H54 (cell line): ENCODE measurements at places on chromosomes 1 and 21.

DNA sequence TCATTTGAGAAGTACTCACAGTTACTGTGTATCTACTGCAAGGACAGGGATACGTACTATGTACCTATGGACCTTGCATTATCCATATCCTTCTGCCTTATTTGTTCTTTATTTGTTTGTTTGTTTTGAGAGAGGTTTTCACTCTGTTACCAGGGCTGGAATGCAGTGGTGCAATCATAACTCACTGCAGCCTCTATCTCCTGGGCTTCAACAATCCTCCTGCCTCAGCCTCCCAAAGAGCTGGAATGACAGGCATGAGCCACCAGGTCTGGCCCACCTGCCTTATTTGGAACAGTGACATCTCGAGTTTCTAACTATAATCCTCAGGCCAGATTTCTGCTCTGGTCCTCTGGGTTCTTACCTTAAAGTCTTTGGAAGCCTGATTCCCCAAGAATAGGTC, 395.5 kb upstream of the PKN2 start:
- DNase-seq: no peak

DNA sequence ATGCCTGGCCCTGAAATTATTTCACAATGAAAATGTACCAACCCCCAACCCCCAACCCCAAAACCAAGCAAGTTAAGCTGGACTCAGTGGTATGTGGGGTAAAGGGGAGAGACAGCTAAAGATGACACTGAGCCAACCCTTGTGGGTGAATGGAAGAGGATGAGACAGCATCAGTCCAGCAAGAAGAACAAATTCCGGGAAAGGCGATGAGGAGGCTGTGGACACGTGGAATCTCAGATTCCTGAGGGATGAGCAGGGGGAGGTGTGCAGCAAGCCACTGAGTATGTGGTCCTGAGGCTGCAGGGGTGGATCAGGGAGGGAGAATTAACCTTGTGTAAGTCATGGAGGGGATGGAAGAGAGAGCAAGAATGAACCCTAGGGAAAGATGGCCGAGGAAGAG, 14.4 kb upstream of the ZNF362 start:
- DNase-seq: no peak

DNA sequence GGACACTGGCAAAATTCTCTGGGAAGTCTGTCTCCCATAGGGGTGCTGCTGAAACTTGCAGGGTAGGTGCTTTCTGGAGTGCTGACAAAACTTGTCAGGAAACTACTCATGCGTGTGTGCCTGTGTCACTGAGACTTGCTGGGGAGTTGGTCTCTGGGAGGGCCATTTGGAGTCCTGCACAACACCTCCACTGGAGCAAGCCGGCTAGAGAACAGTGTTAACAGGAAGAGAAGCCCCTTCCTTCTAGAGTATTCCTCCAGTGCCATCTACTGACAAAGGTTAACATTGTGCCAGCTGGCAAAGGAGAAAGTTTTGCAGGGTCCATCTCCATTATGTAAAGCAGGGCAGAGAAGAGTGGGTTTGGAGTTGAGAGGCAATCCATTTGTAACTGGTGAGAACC, 30.0 kb downstream of the ZMYM4 start:
- no peak for DNase-seq

GRCh38 chr1:117709249-117709691, 103.4 kb downstream of the TENT5C start:
- no peak for DNase-seq

- DNase-seq: no peak
Measured at GRCh38 chr1:104905322-104905721, 1155.6 kb downstream of the AMY1C start.

DNA sequence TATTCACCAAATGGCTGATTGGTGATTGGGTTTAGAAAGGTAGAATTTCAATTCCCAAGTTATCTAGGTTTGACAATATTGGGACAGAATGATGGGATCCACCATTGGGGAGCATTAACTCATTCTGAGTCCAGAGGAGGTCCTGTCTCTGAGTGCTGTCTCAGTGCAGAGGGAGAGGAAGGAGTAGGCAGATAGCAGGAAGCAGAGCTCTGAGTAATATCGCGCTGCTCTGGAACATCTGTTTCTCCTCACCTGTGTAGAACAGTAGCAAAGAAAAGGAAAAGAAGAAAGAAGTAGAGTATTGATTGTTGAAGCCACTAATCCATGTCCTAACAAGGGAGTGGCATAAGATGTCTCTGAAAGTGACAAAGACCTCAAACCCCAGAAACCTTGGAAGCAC, 1657.8 kb downstream of the MRPL39 start:
- DNase-seq: no peak

- no peak for DNase-seq
Measured at GRCh38 chr1:203324105-203325025, 19.0 kb downstream of the BTG2 start.

DNA sequence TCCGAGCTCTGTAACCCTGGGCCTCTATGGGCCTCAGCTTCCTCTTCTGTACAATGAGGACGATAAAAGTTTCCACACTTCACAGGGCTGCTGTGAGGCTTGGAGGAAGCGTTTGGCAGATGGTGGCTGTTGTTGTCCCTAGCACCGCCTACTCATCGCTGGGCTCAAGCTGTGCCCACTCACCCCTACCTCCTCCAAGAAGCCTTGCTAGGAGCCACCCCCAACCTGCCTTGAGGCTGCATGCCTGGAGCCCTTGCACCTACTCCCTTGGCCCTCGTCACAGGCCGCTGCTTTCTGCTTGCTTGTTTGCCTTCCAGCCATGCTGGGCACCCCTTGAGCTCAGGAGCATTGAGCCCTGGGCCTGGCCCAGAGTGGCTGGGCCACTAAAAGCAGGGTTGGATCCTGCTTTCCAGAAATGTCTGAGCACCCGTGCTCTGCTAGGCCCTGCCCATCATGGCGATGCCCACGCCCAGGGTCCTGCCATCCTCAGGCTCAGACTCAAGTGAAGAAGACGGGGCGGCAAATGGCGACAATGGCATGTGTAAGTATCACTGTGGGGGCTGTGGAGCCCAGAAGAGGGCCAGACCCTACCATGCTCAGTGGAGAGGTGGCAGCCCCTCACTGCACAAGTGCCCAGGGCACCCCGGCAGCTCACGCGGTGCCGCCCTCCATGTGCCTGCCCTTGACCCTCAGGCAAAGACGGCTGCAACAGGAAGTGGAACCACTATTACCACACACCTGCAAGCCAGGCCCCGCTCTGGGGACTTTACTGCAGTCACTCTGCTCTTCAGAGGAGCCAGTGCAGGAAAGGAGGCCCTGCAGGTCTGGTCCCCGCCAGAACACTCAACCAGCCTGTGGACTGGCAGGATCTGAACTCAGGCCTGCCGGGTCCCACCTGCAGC, 9.5 kb downstream of the SH3BGRL3 start:
- DNase-seq: no peak

DNA sequence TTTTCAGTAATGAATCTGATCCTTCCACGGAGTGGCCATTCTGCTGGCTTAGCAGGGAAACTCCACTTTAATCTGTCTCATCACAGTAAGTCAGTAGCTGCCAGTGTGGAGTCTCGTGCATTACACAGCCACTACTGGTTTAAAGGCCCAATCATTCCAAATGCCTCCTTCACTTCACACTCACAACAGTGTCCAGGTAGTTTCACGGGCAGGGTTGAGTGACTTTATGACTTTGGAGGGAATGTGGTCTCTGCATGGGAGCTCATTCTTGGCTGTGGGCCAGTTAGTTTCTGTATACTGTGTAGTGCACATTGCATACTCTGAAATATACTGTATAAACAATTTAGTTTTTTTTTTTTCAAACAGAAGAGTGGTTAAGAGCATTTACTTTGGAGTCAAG, 34.6 kb upstream of the C1orf87 start:
- no peak for DNase-seq

GRCh38 chr1:160081261-160081936, at the start of gene KCNJ9:
KCNJ9 (plus strand) TSS chr1:160081538; CDS start chr1:160084031, 2,493 bp downstream.
- DNase-seq: no peak

GRCh38 chr1:11942280-11942679, 7.8 kb downstream of the PLOD1 start:
- no peak for DNase-seq

GRCh38 chr1:11053758-11054137, 6.1 kb downstream of the SRM start:
- no peak for DNase-seq

DNA sequence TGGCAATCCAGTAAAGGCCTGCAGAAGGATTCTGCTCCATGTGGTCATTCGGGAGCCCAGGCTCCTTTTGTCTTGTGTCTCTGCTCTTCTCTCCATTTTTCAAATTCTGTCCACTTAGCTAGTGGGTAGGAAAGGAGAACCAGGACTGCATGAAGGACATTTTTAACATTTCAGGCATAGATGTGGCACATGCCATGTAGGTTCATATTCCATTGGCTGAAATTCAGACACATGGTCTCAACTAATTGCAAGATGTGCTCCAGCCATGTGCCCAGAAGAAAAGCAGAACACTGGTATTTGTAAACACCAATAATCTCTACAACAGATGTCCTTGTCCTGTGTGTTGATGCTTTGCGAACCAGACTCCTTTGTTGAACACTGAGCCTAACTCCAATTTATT, 85.2 kb upstream of the WLS start:
- no peak for DNase-seq

- peak; percentile 48 for DNase-seq
Measured at GRCh38 chr1:201676197-201676596, 137.3 kb downstream of the NAV1 start.

DNA sequence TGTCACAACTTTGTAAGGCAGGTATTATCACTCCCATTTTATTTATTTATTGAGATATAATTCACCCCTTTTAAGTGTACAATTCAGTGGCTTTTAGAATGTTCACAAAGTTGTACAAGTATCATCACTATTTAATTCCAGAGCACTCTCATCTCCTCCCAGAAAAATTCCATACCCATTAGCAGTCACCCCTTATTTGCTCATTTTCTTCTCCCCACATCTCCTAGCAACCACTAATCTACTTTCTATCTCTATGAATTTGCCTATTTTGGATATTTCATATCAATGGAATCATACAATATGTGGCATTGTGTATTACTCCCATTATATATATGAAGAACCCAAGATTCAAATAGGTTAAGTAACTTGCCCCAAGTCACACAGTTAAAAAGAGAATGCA, 7.0 kb downstream of the DSTYK start:
- DNase-seq: no peak

GRCh38 chr1:10832703-10833102, 36.3 kb upstream of the CASZ1 start:
- no peak for DNase-seq

DNA sequence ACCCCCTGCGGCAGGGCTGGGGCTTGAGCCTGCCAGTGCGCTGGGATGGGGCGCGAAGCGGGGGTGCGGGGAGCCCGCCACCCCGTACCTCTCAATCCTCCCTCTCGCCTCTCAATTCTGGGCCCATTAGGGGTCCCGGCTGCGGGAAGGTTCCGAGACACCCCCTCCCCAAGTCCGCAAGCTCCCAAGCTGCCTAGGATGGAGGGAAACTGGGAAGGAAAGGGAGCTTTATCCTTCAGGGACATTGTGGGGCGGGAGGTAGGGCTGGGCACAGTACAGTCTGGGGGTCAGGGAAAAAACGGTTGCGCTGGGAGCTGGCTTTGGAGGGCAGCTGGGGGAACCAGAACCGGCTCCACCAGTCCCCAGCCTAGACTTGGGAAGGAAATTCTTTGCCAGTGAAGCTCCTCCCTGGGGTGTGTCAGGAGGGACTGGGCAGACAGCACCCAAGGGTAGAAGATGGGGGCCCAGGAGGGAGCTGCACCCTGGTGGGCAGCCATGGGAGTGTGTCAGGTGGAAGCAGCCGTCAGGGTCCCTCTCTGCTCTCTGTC, 904 bp downstream of the GJB3 start:
- no peak for DNase-seq

DNA sequence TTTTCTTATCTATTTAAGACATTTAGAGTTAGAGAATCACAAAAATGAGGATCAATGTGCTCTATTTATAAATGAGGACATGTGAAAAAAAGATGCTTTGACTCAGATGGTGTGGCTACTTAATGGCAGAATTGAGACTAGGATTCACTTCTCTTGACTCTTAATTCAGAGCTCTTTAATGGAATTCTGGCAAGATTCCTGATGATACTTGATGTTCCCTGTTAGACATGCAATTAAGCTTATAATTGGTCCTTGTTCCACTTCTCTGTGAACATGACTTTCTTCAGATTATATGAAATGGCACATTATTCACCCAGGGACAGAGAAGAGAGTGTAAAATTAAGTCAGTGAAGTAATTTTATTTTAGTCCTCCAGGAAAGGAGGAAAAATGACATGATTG, 165.3 kb downstream of the LRRC7 start:
- no peak for DNase-seq

- no peak for DNase-seq
Measured at GRCh38 chr1:49971088-49971487, 52.7 kb downstream of the AGBL4 start.

DNA sequence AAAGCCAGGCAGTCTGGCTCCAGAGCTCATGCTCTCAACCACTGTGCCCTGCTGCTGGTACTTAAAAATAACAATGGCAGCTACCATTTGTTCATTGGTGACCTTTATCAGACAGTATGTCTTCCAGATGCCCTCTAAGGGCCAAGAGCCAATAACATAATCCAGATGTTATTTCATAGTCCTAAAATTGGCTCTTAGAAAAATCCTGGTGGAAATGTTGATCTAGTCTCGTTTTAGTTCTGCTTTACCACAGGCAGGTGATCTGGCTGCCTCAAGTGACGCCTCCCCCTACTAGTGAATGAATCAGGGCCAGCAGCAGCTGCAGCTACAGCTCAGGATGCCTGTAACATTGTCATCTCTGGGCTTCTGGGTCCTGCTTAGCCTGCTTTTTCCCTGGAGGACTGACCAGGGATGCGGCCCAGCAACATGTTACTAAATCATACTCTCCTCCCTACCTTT, 12.6 kb upstream of the HMGN2 start:
- DNase-seq: no peak

- no peak for DNase-seq
Measured at GRCh38 chr1:168686666-168687065, 42.3 kb downstream of the DPT start.

DNA sequence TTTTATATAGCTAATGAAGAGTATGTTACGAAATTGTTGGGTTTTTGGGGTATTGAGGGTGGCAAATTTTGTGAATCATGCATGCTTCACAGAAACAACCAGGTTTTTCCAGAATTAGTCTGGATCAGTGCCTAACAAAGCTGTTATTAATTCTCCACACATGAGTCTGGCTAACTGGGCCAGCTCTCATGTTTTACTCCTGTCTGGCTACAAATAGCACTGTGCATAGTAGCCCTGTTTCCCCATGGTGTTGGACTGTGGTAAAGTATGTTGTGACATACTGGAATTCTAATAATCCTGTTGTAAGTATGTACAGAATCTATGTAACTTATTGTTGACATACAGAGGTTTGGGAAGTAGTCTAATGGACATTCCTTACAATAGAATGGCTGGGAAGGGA, 35.8 kb downstream of the S100B start:
- DNase-seq: no peak

- no peak for DNase-seq
Measured at GRCh38 chr21:36981049-36981391, 14.6 kb upstream of the HLCS start.

DNA sequence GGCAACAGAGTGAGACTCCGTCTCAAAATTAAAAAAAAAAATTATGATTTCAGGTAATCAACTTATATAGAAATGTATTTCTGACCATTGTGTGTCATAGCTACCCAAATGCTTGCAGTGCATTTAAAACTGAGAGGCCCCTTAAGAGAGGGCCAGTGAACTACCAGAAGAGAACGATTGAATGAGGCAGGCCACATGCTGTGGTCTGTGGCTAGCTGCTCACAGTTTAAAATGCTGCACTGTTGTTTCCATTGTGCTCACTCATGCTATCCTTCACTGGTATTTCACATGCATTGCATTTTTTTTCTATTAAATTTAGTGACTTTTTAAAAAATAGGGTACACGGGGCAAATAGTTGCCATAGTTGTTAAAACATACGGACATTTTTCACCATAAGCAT, 26.0 kb downstream of the CHML start:
- no peak for DNase-seq

- DNase-seq: peak; percentile 8
Measured at GRCh38 chr1:78884685-78885452, 121.7 kb downstream of the ADGRL4 start.
